ENCODE measurements at places on chromosomes 7 and 10.

DNA sequence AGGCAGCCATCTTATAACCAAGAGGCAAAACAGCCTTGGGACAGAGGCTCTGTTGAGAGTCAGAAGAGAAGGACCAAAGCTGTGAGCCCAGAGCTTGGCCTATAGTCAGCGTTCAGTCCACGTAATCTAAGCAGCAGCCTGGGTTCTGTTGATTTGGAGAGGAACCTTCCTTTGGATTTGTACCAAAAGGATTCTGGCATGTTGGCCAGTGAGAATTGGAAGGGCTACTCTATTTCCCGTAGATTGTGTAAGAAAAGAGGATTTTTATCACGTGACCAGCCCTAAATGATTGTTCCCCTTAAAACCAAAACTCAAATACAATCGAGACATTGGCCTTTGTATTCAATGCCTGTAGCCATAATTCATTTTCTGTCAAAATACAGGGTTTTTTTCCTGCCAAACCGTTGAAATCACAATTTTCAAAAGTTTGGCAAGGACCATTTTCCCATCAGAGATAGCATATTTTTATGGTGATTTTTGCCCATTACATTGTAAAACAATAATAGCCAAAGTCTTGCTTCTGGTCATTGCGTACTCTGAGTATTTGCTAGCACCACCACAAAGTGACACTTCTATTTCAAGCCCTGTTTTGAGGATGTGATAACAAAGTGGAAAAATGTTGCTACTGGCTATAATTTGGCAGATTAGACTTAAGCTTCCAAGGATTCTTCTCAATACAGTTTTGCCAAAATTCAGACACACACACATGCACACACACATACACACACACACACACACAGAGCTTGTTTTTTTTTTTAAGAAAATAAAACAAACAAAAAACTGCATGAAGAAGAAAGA is 23.1 kb upstream of the BMPER start:
- no peak for DNase-seq

DNA sequence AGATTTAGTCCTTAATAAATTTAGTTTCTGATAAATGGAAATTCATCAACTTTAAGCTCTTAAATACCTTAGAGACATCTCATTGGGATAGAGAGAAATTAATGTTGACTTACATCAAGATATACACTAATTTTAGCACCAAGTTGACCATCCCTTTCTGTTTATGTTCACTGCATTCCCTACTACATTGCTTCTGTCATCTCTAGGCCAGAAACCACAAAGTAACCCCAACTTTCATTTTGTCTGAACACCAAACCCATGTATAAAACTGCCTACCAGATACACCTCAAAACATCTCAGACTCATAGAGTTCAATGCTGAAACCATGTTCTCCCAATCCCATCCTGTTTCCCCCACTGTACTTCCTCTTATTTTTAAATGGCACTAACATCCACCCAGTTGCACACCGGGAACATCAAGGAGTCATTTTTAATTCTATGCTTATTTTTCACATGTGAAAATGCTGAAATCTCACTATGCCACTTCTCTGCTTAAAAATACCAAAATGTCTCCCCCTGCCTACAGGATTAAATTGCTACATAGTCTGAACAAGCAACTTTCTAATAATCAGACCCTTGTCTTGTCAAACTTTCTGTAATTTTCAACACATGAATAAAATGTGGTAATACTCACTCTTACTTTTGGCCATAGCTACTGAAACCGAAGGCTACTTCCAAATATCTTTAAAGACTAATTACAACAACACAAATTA is 201.6 kb downstream of the SEMA3D start:
- no peak for DNase-seq

- DNase-seq: no peak
These were observed 6.6 kb upstream of the KCP start for GRCh38 chr7:128917122-128917521.

DNA sequence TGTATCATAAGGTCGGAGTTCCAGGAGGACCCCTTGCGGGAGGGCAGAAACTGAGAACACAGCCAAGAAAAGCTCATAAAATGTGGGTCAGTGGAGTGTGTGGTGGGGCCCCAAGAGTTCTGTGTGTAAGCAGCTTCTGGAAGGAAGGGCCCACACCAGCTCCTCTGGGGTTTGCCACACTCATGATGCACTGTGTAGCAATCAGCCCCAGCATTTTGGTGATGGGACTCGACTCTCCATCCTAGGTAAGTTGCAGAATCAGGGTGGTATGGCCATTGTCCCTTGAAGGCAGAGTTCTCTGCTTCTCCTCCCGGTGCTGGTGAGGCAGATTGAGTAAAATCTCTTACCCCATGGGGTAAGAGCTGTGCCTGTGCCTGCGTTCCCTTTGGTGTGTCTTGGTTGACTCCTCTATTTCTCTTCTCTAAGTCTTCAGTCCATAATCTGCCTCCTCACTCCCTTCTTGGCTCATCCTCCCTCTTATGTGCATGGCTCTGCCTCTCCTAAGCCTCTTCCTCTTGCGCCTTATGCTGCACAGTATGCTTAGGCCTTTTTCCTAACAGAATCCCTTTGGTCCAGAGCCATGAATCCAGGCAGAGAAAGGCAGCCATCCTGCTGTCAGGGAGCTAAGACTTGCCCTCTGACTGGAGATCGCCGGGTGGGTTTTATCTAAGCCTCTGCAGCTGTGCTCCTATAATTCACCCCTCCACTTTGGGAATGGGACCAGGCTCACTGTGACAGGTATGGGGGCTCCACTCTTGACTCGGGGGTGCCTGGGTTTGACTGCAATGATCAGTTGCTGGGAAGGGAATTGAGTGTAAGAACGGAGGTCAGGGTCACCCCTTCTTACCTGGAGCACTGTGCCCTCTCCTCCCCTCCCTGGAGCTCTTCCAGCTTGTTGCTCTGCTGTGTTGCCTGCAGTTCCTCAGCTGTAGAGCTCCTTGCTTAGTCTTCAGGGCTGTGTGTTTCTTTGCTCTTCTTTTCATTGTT is 17.8 kb downstream of the PRSS2 start:
- no peak for DNase-seq

- DNase-seq: no peak
These were observed 272.9 kb downstream of the GALNT17 start for GRCh38 chr7:71404726-71405345.

DNA sequence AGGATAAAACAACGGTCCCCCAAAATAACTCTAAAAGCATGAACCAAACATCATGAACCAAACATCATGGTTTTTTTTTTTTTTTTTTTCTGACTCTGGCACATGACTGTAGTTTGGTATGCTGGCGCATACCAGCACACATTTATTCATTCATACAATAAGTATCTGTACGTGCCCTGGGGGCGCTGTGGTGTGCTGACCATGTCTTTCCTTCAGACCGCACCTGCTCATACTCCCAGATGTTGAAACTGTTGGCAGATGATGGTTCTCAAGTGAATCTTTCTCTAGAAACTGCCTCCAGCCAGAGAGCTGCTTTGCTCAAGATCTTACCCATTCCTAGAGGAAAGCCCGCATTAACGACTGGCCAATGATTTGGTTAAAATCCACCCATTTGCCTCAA is 114.7 kb upstream of the ANKRD30A start:
- DNase-seq: no peak

DNA sequence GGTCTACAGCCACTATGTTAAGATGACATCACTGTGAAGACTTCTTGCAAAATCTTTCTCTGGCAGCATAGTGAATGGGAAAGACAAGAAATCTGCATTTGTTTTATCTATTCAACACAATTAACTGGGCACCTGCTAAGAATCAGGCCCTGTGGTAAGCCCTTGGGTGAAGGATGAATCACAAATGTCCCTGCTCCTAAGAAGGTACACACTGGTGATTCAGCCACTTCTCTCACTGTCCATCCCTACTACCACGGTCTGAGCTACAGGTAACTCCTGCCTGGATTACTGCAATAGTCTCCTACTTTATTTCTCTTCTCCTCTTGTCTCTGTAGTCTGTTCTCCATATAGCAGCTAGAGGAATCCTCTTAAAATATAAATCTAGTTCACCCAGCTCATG is 116.1 kb downstream of the HIBADH start:
- no peak for DNase-seq

DNA sequence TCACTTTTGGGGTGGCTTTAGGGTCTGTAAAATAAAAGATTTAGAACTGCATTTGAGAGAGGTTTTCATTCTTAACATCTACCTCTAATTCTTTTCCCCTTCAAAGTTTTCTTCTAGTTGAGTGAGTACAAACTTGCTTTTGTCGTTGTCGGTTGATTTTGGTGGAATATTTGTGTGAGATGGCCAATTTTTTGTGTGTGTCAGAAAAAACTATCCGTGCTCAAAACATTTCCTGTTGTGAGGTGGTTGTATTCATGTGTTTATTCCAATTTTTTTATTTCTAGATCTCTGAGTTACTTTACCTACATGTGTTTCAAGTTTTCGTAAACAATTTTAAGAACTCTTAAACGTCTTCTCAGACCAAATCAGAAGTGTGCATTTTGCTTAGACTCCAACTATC is 1.6 kb downstream of the AHR start:
- no peak for DNase-seq

DNA sequence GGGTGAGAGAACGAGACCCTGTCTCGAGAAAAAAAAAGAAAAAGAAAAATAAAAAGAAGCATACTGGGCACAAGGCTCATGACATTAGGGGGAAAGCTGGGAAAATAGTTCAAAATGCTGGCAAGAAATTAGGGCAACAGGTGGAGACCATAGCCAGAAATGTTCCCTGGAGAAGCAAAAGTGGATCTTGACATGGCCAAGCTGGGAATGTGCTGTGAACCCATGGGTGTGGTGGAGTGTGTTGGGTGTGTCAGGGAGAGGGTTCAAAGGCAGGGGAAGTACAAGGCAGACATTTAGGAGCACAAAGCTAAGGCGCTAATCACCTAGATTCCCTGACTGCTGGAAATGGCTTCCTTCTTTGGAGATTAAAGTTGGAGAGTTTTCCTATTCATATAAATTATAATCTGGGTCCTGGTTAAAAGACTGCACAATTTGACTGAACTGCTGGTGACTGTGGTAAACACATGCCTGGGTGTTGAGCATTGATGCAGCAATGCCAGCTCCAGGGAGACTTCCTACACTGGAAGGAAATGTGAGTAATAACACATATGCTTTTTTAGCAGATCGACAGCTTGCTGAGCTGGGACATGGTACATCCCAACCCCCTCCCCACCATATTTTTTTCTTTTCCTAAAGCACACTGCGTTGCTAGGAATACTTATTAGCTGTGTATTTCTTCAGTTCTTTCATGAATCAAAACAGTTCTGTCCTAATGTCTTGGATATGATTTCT is 70.1 kb upstream of the ARHGAP21 start:
- no peak for DNase-seq

GRCh38 chr10:122362621-122363020 is 11.9 kb upstream of the PLEKHA1 start:
- no peak for DNase-seq
